ENCODE measurements at places on chromosomes 3 and 15.

GRCh38 chr3:30712991-30713390, 106.6 kb downstream of the TGFBR2 start:
- DNase-seq: no peak

DNA sequence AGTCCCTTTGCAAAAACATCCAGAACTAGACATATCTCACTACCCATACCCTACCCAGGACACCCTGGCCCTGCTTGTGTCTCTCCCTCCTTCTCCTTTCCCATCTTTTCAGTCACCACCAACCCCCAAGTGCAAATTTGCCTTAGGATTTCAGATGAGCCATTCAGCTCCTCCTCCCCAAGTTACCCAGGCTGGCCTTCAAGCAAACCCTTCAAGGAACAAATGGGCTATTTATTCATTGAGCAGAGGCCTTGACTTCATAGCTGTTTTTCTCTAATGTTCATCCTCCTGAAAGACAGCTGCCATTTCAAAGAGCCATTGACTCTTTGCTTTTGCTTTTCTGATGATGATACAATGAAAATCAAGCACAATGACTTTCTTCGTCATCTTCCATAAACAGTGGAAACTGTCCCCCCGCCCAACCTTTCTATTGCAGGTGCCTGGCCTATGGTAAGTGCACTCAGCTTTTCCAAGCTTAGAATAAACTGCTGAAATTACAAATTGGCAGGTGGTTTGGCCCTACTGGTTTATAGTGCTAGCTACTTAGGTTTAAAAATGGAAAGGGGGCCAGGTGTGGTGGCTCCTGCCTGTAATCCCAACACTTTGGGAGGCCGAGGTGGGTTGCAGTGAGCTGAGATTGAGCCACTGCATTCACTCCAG, 26.1 kb upstream of the KLHL6 start:
- no peak for DNase-seq

- DNase-seq: no peak
Measured at GRCh38 chr3:146322216-146322817, 71.4 kb upstream of the PLSCR4 start.

DNA sequence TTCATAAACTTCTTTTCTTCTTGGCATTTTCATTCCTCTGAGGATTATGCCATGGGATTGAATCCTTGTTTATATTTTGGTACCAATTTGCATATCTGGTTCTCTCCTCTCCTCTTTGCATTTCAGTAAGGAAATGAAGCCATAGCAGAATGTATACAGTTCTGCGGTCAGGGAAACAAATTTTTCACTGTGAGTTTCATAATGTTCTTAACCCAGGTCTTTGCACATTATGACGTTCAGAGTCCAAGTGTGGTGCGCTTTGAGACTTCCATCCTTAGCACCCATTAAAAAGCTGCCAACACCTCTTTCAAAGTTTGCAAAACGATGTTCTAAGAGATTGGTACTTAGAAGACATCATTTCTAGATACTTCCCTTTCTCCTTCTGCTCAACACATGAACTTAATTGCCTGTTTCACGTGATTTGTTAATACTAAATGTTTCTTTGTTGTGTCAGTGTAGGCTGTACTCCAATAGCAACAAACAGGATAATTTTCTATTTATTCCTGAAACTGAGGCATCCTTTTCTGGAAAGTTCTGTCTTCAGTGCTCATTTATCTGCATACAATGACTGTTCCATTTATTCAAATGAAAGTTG, 953.1 kb upstream of the NR2F2 start:
- DNase-seq: no peak

DNA sequence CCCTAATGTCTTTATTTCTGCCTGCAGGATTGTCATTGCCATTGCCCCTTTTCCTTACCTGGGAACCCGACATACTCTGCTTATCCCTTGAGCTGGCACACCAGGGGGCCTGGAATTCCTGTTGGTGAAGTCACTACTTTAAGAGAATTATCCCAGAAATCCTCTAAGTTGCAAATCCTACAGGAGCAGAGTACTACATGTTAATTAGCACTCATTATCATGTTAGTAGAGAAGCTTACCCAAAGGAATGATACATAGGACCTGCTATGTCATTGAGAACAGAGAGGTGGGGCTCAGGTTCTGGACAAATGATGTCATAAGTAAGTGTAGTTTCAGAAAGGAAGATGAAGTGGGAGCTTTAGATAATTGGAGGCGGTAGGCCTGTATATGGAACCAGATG, 27.4 kb downstream of the SCG5 start:
- no peak for DNase-seq

DNA sequence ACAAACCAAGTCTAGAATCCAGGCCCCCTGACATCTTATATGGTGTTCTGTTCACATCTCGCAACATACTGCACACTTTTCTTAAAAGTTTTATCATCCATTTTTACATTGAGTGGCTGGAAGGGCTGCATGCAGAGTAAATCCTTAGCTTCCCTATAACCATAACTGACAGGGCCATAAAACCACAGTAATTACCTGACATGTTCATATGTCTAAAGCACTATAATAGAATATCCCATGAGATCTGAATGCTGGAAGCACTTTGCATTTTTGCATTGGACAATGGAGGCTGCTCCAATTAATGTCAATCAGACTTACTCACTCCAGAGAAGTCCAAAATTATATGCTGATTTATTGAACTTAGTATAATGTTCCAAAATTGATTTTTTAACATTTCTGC, 86.6 kb upstream of the HES1 start:
- DNase-seq: no peak

- DNase-seq: no peak
Measured at GRCh38 chr3:184590795-184591194, 29.2 kb downstream of the EPHB3 start.

- no peak for DNase-seq
Measured at GRCh38 chr15:90213818-90214204, 12.7 kb downstream of the SEMA4B start.

DNA sequence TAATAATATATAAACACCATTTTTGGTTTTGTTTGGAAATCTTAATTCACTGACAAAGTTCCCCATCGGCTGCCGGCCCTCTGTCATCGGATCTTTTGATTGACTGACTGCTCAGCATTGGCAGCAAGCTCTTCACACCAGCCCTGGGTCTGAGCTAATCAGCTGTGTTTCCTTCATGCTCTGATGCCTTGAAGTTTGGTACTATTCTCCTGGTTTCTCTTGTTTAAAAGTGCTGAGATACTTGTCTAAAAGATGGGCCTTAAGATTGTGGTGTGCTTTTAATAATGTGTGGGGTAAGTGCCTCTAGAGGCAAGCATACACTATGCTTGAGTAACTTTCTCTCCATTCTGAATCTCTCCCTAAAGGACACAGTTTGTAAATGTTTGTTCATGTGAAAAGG, 415.5 kb upstream of the TPRG1 start:
- DNase-seq: no peak

DNA sequence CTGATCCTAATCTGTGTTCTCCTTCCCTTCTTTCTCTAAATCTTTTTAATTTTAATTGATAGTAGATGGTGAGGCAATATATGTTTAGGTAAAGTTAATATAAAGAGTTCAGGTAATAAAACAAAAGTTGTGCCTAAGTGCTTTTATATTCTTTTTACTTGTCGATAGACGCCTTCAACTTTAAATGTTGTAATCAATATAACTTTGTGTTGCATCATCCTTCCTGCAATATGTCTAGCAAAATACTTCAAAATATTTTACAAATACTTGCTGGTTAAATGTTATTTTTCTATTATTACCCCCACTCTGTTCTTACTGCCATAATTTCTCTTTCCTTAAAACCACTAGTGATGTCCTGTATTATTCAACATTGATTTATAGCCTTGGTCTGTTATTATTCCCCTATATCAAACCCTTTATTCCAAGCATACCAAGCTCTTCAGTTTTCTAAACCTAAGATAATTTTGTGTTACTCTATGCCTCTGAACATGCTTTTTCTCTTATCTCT, 92.4 kb downstream of the NAALADL2 start:
- no peak for DNase-seq

DNA sequence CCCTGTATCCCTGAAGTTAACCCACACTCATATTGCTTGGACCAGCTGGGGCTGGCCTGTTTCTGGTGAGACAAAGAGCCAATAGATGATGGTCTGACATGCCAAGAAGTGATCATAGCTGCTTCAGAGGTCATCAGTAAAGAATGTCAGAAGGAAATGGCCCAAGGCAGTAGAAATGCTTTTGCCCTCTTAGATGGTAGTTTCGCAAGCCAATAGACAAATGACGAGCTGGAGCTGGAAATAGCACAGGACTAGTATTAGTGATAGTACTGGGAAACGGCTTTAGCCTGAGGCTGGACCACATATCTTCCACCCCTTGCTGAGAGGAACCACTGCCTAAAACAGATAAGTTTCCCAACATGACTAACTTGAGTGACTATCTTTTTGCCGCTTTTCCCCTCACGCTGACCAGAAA, 176.1 kb upstream of the THBS1 start:
- DNase-seq: peak; percentile 66

- no peak for DNase-seq
Measured at GRCh38 chr15:63135804-63136203, 14.1 kb downstream of the LACTB start.

Data from right atrium auricular region (tissue), 2 donors.